ENCODE measurements at places on chromosomes 1 and 21.
A peak's percentile ranks its signal among the peaks of the same experiment; 100 is the strongest.

DNA sequence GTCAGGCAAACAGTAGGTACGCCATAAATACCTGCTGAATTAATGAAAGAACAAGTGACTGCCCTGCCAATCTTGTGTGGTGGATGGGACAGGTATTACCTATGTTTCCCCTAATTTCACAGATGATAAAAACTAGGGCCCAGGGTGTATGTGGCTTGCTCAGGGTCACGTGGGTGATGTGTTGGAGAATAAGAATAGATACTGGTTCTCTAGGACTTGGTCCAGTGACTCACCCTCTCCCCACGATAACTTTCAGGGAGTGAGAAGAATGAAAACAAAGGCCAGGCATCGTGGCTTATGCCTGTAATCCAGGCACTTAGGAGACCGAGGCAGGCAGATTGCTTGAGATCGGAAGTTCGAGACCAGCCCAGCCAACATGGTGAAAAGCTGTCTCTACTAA is 26.7 kb downstream of the SLC26A9 start:
- DNase-seq = no peak

DNA sequence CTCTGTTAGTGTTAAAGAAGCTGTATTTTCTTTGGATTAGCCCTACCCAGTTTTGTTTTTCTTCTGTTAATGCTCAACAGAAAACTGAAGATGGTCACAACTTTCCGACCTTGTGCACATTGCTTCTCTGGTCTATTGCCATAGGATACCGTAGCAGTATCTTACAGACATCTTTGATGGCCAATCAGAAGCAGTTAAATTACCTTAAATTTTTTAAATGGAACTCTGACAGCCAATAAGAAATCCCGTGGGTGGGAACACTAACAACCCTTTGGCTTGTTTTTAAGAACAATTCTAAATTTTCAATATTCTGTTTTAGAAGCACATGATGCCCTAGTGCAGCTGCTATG is 17.2 kb downstream of the NFYC start:
- DNase-seq = no peak

- DNase-seq = no peak
Observed at GRCh38 chr1:7290971-7291970, 479.8 kb upstream of the VAMP3 start.

GRCh38 chr1:167442854-167443565 is 75.3 kb downstream of the CD247 start:
- no peak for DNase-seq

DNA sequence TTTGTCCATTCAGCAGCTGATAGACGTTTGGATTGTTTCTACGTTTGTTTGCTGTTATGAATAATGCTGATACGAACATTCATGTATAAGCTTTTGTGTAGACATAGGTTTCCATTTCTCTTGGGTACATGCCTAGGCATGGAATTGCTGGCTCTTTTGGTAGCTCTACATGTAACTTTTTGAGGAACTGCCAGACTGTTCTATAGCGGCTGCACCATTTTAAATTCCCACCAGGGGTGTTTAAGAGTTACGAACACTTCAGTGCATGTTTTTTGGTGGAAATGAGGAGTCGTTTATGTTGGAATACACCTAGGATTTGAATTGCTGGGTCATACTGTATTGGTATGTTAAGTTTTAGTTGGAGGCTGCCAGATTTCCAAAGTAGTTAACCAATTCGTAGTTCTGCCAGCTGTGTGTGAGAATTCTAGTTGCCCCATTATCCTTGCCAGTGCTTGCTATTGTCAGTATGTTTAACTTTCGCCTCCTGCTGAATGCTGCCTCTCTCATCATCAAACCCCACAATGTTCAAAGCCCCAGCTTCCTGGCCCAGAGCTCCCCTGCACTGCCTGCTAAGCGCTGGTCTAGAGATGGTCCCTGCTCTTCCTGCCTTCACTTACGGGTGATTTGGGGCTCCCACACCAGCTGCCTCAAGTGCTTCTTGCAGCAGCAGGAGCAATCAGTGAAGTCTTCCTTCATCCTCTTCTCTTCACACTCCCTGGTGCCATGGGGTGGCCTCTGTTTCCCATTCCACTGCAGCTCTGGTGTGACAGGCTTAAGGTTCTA is 81.0 kb downstream of the MAN1C1 start:
- DNase-seq = peak; percentile 24

DNA sequence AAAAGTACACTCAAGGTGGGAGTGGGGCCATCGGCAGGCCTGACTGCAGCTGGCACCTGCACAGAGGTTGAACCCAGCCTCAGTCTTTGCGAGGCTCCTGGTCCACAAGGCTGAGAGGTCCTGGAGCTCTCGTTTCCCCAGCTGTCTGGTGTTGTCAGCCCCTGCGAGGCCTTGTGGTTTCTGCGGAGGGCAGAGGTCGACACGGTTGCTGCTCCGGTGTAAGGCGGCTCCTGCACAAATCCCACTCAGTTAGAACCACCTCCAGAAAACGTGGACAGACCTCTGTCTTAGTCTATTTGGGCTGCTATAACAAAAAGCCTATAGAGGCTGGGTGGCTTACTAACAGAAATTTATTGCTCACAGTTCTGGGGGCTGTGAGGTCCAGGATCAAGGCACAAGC is 5.8 kb downstream of the KIAA1614 start:
- DNase-seq = no peak

- DNase-seq = no peak
Observed at GRCh38 chr1:43639976-43640794, 9.8 kb upstream of the KDM4A start.

DNA sequence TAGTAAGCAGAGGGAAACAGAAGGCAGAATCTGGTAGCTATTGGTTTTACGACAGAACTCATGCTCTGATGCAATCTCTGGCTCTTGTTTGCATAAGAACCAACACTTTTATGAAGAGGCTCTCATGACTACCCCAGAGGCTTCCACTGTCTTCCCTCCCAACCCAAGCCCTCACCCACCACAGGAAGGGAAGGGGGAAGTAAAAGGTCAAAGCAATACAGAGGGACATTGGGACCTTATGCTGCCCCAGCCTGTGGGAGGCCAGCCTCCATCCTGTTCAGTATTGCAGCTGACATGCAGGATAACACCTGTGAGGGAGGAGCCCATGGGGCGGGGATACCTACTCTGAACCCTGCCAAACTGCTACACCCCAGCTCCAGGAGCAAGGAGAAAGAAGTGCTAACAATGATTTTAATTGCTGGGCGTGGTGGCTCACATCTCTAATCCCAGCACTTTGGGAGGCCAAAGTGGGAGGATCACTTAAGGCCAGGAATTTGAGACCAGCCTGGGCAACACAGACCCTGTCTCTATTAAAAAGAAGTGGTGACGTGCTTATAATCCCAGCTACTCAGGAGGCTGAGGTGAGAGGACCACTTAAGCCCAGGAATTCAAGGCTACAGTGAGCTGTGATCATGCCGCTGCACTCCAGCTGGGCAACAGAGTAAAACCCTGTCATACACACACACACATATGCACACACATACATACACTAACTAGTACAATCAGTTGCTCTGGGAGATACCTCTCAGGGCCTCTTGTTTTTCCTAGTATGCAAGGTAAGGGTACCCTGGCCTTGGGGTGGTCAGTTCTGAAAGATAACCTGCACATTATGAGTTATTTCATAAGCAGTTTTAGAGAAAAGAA is 9.5 kb downstream of the MR1 start:
- no peak for DNase-seq

GRCh38 chr1:171740987-171741871 is 636 bp downstream of the VAMP4 start:
- peak; percentile 37 for DNase-seq

- DNase-seq = no peak
Observed at GRCh38 chr21:42580076-42580792, 66.6 kb downstream of the SLC37A1 start.

DNA sequence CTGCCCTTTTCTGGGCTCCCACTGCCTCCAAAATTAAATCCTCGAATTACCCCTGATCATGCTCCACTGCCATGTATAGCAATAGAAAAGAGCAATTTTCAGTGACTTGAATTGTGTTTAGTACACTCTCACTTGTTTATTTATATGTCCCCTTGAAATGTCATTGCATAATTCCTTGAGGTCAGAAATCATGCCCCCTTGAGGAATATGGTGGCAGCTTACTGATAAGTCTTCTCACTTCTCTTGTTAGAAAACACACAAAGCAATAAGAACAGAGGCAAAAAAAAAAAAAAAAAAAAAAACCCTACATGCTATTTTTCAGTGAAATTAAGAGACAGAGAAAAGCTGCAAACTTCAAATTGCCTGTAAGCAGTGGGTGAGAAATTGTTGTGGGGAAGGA is 37.5 kb downstream of the GPR88 start:
- no peak for DNase-seq

DNA sequence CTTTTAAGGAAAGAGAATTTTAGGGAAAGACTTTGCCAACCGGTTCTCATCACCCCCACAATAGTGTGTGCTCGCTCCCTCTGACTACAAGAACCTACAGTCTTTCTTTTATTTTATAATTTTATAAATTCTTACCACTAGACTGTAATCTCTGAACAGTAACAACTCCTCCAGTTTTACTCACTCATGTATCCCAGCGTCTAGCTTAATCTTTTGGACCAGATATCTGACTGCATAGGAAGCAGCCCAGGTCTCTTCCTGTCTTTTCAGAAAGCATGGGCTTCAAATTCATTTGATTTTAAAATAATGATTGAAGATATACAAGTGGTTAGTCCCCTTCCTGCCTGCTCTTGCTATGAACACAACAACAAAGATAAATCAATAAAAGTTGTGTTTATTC is 19.0 kb upstream of the DUSP10 start:
- DNase-seq = no peak

GRCh38 chr1:36128126-36128904 is 3.3 kb upstream of the COL8A2 start:
- DNase-seq = no peak

DNA sequence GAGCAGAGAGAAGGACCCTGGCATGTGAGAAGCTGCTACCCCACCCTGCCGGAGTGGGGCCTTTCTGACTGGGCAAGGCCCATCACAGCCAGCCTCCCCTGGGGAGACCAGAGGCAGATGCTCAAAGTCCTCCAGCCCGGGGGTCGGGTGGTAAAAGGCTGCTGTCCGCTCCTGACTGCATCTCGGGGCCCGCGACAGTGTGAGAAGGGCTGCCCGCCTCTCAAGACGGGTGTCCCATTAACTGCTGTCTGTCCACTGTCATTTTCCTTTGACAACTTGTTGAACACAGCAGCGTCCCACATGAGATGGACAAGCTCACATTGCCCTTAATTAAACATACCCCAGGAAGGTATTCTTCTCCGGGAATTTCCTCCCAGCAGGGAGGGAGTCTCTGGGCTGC is 91.4 kb upstream of the ARHGEF16 start:
- DNase-seq = no peak

DNA sequence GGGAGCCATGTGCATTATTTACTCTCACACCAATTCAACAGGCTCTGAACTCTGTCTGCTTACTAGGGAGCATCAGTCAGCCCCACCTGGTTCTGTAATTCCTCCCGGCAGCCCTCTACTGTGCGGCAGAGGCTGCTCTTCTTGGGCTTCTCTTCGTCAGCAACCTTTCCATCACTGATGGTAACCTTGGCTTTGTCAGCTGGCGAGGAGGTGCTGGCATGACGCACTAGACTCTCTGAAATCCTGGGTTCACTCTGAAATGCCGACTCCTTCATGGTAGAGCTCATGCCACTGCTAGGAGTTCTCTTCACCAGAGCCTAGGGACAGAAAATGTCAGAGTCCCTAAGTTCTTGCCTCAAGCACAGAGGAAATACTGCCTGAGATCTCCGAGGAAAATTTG is 49.2 kb downstream of the UBR4 start:
- DNase-seq = no peak

DNA sequence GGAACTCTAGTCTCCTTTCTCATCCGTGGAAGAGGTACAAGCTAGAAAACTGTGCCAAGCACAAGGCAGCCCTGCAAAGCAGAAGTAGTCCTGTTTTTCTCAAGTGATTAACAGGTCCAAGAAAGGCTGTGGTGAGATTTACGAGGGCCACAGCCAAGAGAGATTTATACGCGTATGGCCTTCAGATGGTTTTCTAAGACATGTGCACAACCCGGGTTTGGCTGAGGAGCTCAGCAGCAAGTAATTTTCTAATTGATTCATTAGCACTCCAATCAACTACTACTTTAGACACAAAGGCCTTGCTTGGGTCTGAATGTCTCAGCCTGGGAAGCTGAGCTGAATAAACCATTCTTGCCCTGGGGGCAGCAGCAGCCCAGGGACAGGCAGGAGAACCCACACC is 55.8 kb downstream of the SSBP3 start:
- no peak for DNase-seq

GRCh38 chr1:233883671-233884070 is 20.8 kb upstream of the SLC35F3 start:
- DNase-seq = no peak

- no peak for DNase-seq
Observed at GRCh38 chr1:53314606-53315005, 13.3 kb downstream of the LRP8 start.

DNA sequence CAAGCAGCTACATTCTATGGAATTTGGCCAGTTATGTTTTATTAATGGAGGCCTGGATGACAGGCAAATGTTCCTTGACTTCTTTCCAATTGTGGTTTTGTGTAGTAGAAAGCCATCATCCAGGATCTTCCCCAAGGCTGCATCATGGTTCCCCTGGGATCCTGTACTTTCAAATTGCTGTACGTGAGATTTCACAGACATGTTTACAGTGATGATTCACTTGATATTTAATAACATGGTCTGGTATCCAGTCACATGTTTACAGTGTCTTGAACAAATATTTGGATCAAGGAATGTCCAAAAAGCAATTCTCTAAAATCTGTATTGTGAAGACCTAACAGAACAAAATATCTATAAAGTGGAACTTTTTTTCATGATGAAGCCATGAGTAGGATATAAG is 68.3 kb upstream of the ST6GALNAC3 start:
- DNase-seq = no peak

GRCh38 chr1:21589618-21590017 is 79.5 kb downstream of the RAP1GAP start:
- DNase-seq = no peak

DNA sequence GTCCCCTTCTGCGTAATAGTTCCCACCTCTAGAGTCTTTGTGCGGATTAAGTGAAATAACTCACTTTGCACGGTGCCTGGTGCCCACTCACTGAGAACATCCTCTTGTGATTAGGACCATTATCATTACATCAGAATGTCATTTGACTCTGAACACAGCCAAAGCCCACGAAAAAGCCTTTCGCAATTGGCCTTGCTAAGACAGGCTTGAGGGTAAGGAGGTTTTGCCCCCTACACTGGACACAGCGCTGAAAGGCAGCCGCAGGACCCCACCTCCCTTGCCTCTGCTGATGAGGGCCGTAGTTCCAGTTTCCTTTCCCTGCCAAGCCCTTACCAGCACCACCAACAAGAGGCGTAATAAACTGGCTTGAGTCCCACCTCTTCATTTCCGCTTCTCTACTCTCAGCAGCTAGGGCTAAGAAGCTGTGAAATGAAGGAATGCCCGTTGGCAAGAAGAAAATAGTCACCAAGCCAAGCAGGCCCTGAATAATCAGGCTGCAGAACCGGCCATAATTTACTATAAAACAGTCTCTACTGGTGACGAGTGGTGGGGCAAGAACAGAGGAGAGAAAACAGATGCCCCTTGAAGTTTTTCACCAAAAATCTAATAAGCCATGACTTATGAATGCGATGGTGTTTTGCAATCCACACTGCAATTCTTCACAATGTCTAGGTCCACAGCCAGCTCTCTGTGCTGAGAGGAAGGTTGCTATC is 53.1 kb downstream of the SH3GLB1 start:
- no peak for DNase-seq

- DNase-seq = no peak
Observed at GRCh38 chr1:160741092-160741501, 2.0 kb downstream of the SLAMF7 start.

- DNase-seq = peak; percentile 81
Observed at GRCh38 chr1:43529206-43529731, 1.4 kb upstream of the PTPRF start.
